Neural progenitor cell (in vitro differentiated cells): ENCODE measurements at places on chromosomes 2 and 18.
A peak's percentile ranks its signal among the peaks of the same experiment; 100 is the strongest.

DNA sequence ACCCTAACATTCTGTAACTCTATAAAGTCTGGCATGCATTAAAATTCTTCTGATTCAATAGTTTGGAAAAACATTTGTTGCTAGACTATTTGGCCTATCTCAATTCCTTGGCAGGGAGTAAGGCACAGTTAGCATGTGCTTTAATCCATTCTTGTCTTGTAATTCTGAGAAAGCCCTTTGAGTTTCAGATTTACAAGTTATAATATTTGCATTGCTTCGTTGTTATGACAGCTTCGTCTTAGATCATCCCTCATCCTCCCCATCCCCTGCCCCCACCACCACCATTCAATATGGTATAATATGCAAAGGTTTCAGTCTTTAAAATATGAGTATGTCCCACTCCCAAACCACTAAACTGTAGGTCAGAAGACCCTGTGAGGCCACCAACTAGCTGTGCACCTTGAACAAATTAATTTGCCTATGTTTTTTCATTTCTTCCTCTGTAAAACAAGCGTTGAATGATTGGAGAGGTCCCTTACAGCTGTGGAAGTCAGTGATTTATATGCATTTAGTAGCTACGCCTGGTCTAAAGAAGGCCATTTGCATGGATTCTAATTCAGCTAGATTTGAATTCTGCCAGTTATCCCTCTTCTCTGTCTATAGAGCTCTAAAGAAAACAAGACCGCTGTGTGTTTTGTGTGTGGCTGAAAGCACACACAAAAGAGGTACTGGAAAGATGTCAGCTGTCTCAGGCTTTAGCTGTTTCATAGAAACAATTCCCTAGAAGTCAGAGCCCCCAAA lies 591 bp downstream of the C2orf80 start:
- peak; percentile 43 for DNase-seq

DNA sequence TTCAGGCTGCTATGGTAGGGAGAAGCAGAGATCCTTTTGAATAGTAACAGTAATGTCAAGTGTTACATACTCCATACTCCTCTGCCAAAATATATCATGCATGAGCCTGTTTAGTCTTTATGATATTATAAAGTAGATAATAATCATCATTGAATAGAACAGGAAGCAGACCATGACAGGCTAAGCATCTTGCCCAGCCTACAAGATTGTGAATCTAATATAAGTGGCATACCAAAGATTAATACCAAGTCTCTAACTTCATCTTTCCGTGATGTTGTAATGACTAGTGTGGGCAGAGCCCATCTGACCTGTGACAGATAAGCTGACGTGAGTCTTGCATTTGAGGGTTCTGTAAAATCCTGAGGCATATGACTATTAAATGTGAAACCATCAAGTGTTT lies 13.1 kb downstream of the NDUFB3 start:
- no peak for DNase-seq

DNA sequence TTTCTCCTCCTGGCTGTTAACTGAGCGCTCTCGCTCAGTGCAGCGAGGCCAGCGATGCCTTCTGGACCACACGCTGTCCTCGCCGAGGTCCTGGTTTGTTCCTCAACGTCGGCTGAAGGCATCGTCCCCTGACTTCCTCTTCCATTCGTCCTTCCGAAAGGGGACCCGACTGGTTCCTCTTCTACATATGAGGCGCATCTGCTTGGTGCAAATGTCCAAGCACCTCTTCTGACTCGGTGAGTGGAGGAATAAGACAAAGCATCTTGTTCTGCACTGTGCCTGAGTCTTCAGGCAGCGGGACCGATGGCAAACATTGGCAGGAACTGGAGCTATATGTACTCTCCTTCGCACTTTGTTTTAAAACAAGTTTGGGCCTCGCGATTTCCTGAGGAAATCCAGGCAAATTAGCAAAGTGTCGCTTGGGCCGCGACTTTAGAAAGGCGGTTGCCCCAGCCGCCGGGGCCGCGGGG lies 621 bp upstream of the KCNS3 start:
- peak; percentile 60 for DNase-seq

- DNase-seq, result no peak
Measured at GRCh38 chr18:80259610-80260009, 12.3 kb upstream of the PARD6G start.

DNA sequence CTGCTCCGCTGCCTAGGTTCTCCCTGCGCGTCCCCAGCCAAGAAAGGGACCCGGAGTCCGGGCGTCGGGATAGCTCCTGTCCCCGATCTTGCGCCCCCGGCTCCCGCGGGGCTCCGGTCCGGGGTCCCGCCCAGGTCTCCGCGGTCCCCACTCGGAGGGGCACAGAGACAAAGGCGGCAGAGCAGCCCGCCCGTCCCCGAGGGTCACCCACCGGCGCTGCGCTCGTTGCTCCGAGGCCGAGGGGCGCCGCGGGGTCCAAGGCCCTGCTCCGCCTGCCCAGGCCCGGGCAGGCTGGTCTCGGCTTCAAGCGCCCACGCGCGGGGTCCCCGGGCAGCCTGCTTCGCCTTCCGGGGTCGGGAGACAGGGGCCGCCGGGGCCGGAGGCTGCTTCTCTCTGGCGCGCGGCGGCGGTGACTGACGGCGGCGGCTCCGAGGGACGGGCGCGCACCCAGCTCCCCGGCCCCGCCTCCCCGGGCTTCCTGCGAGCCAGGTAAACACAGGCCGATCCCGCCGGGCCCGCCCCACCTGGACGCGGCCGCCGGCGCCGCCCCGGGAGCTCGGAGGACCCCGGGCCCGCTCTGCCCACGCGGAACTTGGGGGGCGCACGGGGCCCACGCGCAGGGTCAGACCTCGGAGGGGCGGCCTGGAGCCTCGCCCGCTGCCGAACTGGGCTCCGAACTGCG lies at the start of gene MBP:
MBP (minus strand) TSS at position 415 of the 682 bp plus-strand sequence. CDS start 27,522 bp downstream, outside the sequence.
- DNase-seq, result peak; percentile 73

- peak; percentile 67 for DNase-seq
Measured at GRCh38 chr18:46073474-46074331, 1.6 kb upstream of the PSTPIP2 start.

- DNase-seq, result no peak
Measured at GRCh38 chr18:61400716-61401115, 67.5 kb downstream of the CDH20 start.
